ENCODE measurements at places on chromosomes 4 and X.

DNA sequence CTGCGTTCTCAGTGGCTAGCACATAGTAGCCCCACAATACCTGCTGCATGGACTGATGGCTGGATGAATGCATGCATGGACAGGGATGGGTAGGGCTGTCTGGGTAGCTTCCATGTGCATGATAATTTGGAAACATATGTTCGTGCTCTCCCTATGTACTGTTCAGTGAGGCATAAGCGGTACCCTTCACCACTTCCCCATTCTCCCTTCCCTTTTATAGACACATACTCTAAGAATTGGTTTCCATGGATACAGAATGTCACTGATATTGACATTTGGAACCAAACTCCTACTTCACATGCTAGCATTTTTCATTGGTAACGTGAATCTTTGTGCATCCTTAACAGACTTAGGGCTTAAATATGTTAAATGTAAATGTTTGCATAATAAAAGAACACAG lies 20.4 kb downstream of the USP46 start:
- no peak for DNase-seq

- no peak for DNase-seq
Observed at GRCh38 chrX:24842486-24842885, 148.8 kb downstream of the POLA1 start.

- no peak for DNase-seq
Observed at GRCh38 chr4:181661090-181661489, 582.1 kb upstream of the TENM3 start.

DNA sequence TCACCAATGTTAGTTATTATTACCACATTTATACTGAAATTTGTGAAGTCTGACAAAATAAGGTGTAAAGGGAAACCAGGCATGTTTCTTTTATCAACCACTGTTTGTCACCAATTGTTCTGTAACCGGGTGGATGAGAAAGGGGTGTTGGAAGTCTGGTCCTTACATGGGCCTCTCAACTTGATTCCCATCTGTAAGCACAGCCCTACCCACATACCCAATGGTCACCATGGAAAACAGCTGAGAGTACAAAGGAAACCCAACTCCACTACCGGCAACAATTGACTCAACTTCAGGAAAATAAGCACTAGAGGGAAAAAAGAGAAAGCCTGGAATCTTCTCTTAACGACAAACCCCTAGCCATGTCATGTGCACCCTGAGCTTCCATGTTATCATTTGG lies 70.8 kb upstream of the PTCHD1 start:
- no peak for DNase-seq

DNA sequence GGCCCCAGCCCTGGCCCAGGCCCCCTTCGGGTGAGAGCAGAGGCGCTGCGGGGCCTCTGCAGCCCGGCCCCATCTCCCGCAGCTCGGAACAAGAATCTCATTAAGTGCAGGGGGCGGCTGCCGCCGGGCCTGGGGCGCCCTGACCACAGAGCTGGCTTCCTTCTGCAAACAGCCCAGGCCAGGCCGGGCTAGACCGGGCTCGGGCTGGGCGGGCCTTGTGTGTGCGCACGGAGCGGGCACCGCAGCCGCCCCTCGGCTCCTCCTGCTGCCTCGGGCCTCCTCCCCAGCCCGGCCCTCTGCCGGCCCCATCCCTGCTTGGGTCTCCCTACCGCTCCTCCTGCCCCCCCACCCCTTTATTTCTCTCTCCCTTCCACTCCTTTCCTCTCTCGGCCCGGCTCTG lies 83.3 kb downstream of the EFNB1 start:
- no peak for DNase-seq

GRCh38 chr4:113406723-113407016 lies 354.9 kb downstream of the CAMK2D start:
- no peak for DNase-seq

- DNase-seq = no peak
Observed at GRCh38 chr4:30727409-30727808, 7.2 kb downstream of the PCDH7 start.

DNA sequence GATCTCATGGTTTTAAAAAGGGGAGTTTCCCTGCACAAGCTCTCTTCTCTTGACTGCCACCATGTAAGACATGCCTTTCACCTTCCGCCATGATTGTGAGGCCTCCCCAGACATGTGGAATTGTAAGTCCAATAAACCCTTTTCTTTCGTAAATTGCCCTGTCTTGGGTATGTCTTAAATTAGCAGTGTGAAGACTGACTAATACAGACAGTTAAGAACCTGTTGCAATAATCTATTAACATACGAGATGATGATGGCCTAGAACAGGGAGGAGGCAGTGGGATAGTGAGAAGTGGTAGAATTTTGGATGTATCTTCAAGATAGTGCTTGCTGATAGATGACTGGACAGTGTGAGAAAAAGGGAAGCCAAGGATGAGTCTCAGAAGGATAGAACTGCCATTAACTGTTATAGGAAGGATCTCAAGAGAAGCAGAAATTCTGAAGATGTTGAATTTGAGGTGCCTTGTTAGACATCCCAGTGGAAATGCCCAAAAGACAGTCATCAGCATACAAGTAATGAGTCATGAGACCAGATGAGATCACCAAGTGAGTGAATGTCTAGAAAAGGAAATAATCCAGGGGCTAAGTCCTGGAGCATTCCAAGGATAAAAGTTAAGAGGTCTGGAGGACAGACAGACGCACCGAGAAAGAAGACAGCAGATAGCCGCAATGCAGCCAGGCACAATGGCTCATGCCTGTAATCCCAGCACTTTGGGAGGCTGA lies 38.8 kb upstream of the UGDH start:
- no peak for DNase-seq

DNA sequence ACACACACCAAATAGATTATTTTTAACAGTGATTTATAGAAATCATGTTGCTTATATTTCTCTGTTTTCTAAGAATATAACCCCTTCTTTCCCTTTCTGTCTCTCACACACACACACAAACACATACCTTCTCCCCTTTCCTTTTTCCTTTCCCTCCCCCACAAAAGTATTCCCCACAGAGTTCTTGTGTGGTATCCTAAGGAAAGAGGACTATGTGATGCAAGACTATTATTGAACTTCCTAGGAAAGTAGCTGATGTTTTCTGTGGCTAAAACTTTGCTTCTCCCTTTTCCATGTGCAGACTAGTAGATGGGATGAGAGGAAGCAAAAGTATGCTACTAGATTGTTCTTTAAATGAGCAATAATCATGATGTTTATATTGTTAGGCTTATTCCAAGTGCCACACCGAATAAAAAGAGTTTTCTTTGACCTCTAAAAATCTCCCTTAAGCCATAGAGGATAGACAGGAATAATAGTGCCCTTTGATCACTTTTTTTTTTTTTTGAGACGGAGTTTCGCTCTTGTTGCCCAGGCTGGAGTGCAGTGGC lies 38.7 kb downstream of the CPEB2 start:
- no peak for DNase-seq

- no peak for DNase-seq
Observed at GRCh38 chr4:3299976-3300671, 7.3 kb downstream of the RGS12 start.

DNA sequence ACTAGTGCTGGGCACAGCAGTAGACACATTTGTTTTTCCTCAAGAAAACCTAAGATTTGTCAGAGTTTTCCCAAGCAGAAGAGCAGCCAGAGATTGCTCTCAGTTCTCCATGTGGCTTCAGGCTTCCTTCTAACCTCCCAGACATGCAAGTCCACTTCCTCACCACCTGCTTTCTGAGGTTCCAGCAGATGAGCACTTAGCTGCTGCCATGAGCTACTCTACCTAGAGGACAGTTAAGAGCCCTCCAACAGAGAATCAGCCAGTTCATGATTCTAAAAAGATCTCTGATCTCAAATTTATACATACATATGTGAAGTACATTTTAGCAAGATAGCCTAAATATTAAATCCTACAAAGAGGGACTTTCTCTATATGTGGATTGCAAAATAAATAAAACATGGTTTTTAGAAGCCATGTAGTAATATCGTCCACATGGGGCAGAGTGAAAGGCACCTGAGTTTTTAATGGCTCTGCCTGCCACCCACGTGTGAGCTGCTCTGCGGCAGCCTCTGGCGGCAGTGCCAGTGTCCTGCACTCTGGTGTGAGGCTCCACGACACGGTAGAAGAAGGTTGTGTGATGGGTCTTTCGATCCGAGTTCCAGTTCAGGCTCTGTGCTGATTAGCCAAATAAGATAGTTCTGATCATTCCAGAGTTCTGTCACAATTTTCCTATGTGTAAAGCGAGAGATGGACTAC lies 10.3 kb downstream of the CYP4V2 start:
- DNase-seq = no peak

DNA sequence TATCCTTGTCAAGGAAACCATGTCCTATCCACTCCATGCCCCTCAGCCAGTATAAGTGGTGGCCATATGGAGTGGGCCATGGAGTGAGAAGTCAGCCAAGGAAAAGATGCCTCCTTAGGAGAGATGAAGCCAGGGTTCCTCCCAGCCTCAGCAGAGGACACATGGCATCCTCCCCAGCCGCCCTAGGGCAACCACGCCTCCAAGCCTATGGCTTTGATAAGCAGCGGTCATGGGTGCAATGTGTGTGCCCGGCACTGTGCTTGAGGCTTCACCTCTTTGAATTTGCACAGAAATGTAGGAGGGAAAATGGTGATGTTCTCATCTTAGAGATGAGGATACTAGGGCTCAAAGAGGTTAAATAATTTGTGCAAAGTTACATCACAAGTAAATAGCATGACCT lies 34.6 kb upstream of the TBC1D14 start:
- DNase-seq = no peak

DNA sequence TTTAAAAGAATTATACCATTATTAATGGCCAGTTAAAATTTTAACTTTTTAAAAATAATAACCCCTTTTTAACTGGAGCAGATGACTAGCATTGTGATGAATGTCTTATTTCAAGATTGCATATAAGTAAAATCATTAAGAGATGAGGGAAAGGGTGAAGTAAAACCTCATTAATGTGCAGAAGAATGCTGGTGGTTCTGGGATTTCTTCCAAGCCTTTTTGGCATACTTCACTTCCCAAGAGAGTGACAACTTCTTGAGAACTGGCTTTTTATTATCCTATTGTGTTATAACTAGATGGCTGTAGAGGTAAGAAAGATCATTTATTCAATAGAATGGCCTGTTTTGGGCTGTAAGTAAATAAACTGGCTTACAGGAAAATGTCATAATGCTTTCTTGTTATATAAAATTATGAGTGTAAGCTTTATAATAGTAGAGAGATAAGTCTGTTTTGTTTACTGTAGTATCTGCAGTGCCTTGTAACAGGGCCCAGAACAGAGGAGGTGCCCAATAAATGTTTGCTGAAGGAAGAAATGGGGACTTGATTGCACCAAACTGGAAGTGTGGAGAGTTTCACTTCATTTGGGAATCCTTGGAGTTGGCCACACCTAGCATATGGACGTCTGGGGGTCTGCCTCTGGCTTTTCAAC lies 242.9 kb upstream of the PITX2 start:
- DNase-seq = no peak

- no peak for DNase-seq
Observed at GRCh38 chrX:15973946-15974345, 119.3 kb upstream of the AP1S2 start.

DNA sequence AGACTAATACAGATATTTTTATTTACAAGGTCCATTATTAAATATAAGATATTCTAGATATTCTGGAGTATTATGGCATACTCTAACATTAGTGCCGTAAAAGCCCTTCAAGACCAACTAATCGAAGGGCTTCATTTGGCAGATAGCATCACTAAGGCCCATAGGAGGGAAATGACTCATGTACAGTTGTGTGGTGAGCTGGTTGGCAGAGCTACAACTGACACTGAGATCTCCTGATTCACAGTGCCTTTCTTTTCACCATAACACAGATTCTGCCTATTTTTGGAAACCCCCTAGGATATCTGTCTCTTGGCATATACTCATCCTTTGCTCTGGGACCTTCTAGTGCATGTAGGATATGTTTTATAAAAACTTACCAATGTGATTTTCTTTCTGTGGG lies 201.7 kb upstream of the AFF2 start:
- DNase-seq = no peak

DNA sequence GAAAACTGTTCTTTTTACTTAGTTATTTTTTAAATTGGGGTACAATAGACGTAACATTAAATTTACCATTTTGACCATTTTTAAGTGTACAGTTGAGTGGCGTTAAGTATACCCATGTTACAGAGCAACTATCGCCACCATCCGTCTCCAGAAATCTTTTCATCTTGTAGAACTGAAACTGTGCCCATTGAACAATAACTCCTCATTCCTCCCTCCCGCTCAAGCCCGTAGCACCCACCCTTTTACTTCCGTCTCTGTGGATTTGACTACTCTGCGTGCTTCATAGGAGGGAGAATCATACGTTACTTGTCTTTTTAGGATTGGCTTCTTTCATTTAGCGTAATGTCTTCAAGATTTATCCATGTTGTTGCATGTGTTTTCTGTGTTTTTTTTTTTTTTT lies 55.3 kb downstream of the TMEM131L start:
- DNase-seq = no peak

DNA sequence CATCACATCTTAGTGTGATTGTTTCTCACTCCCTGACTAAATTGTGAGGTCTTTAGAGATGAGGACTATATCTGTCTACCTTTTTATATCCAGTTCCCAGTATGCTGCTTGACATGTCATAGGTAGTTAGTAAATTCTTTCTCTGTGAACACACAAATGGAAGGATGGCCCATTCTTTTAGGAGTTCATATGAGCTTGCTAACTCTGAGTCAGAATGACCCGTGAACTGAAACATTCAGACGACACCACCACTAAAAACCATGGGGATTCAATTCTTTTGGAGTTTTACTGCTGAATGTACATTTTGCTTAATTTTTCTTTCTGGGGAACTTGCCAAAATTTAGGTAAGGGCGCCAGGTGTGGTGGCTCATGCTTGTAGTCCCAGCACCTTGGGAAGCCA lies 13.9 kb downstream of the OFD1 start:
- DNase-seq = no peak

- no peak for DNase-seq
Observed at GRCh38 chr4:5753766-5754528, 42.9 kb downstream of the EVC start.

DNA sequence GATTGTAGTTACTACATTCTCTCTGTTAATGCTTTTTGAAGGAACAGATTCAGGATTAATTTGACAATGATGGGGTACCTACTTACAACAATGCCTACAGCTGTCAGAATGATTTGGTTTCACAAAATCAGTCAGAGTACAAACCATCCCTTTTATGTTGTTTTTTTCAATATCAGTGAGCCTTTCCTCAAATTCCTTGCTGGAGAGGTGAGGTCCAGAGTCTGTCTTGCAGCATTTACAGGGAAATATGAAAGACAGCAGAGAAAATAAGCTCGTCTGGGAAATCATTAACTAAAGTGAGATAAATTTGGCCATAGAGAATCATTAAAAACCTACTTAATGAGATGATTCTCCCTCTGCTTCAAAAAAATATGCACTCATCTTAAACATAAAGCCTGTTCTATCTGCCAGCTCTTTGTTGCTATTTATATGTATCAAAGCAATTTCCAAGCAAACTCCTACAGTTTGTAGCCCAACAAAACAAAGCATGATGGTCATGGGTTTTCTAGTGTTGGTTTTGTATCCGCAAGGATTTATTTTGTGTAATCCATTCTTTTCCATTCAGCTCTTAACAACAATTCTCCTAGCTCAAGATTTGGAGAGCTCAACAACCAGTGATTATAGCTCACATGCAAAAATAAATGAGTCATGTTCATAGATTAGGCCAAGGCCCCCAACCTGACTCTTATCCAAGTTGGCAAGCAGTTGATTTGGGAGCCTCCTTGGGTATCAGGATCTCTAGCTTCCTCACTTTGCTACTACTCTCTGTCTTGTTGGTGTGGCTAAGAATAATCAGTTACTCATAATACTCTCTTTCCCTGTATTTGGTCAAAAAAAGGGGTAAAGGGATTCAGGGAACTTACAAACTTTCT lies 222.6 kb downstream of the ENOX2 start:
- no peak for DNase-seq

- no peak for DNase-seq
Observed at GRCh38 chr4:95215991-95216605, 332.7 kb downstream of the UNC5C start.

- no peak for DNase-seq
Observed at GRCh38 chr4:94463771-94464170, 12.0 kb downstream of the PDLIM5 start.

Measured in vagina (tissue), 2 donors.